Pulmonary artery endothelial cell (primary cell): ENCODE measurements at places on chromosomes 5 and 9. TPM values are rescaled to one million over a fixed set of nuclear protein-coding genes. Genes with fewer than 3 reads are reported as not detected.

DNA sequence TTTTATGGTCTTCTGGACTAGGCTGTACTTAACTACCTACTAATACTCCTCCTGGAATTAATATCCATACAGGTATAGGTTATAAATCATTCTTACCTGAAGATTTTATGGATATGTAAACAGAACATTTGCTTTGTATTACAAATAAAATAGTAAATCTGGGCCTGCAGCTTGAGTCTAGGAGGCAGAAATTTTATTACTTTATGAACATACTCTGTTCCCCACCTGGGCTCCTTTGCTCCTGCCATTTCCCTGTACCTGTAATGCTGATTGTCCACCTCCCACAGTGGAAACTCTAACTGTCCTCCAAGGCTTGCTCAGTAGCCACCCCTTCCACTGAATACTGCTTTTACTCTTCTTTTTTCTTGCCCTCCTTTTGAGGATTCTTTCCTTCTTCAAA is 108.0 kb downstream of the PAM start:
- DNase-seq, result no peak

DNA sequence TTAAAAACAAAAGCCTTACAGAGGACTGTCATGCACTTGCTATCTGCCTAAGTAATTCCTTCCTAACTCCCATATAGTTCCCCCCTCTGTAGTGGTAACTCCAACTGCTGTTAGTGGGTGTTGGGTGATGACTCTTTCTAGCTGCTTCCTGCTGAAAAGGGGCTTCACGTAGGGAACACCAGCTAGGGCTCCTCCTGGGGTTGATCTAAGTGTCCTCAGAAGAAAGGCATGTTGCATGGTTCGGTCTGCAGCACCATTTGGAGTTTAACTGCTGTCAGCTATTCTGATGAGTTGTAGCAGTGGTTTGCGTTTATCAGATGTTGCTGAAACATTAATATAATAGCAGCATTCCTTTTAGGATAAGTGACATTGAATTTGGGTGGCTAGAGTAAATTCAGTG is 281.9 kb upstream of the TUSC1 start:
- DNase-seq, result no peak

- no peak for DNase-seq
Observed at GRCh38 chr5:115895821-115896220, 54.1 kb downstream of the AP3S1 start.

- no peak for DNase-seq
Observed at GRCh38 chr9:86868616-86869015, 78.7 kb downstream of the GAS1 start.

GRCh38 chr5:169296419-169297143 is 4.4 kb downstream of the SLIT3 start:
- no peak for DNase-seq

GRCh38 chr9:96818533-96818932 is 35.8 kb downstream of the ZNF782 start:
- DNase-seq, result no peak

- DNase-seq, result no peak
Observed at GRCh38 chr9:136296434-136297015, 7.4 kb downstream of the CCDC187 start.

- DNase-seq, result no peak
Observed at GRCh38 chr9:20948703-20949102, 82.7 kb downstream of the HACD4 start.

- no peak for DNase-seq
Observed at GRCh38 chr9:131704988-131705387, 34.9 kb downstream of the RAPGEF1 start.

- DNase-seq, result no peak
Observed at GRCh38 chr5:98638701-98639100, 134.8 kb upstream of the RGMB start.

The C5orf46 gene
- total RNA-seq, result 0.21 TPM in 1 of 2 replicates, not detected in the other

The CCDC192 gene
- total RNA-seq, result not detected in 2 replicates

The CER1 gene
- total RNA-seq, result not detected in 2 replicates

The CAST gene
- total RNA-seq, result 109 and 112 TPM in 2 replicates

The NIM1K gene
- 0.07 TPM in 1 of 2 replicates, not detected in the other for total RNA-seq

The OBP2B gene
- not detected in 2 replicates for total RNA-seq

The PCDHGA4 gene
- 2.0 and 3.5 TPM in 2 replicates for total RNA-seq
